ENCODE measurements at places on chromosomes 6 and 20.

DNA sequence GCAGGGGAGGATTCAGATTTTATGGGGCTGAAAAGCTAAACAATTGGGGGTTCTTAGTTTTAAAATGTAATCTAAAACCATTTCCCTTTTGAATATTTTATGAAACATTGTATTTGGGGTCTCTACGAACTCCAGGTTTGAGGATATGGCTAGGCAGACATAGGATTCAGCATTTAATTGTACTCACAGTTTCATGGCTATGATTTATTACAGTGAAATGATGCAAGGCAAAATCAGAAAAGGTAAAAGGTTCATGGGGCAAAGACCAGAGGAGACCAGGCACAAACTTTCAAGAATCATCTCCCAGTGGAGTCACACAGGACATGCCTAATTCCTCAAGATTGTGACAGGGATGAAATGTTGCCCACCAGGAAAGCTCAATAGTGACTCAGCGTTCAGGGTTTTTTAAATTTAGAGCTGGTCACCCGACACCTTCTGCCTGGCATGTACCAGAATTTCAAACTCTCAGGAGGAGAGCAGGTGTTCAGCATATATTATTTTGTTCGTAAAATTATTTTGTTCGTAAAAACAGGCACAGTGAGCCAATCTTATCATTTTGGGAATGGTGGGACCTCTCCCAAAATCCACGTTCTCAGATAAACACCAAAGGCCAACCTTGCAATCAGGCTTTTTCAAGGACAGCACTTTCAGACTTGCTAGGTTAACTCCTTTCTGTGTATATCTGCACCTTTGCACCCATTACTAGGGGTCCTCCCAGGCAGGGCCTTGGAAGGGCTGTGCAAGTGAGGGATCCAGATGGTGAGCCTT, 270.3 kb downstream of the NKAIN2 start:
- no peak for DNase-seq

GRCh38 chr6:144559865-144560593, 274.9 kb downstream of the UTRN start:
- DNase-seq = no peak

DNA sequence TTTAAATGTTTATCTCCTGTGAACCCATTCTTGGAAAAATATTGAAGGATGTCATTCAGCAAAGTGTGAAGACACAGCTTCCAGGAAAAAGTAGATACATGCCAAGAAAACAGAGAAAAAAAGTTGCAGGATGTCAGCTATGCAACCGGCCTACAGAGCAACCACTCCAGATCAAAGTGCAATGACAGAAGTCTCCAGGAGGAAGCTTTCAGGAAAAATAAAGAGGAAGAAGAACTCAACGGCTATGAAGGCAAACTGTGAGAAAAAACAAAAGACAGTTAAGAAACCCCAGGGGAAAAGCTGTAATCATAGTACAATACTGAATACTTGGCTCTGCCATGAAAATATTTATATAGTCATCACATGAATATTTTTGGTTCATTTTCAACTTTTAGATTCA, 30.6 kb downstream of the REPS1 start:
- DNase-seq = no peak

- no peak for DNase-seq
Measured at GRCh38 chr6:155701342-155701741, 245.7 kb upstream of the NOX3 start.

- DNase-seq = no peak
Measured at GRCh38 chr6:40796260-40797221, 209.4 kb upstream of the LRFN2 start.

DNA sequence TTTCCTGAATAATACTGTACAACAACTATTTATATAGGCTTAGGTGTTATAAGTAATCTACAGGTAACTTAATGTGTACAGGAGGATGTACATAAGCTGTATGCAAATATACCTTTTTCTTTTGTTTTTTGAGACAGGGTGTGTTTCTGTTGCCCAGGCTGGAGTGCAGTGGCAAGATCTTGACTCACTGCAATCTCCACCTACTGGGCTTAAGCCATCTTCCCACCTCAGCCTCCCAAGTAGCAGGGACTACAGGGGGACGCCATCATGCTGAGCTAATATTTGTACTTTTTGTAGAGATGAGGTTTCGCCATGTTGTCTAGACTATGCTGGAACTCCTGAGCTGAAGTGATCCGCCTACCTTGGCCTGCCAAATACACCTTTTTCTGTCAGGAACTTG, 191.7 kb upstream of the ZNF217 start:
- DNase-seq = no peak

DNA sequence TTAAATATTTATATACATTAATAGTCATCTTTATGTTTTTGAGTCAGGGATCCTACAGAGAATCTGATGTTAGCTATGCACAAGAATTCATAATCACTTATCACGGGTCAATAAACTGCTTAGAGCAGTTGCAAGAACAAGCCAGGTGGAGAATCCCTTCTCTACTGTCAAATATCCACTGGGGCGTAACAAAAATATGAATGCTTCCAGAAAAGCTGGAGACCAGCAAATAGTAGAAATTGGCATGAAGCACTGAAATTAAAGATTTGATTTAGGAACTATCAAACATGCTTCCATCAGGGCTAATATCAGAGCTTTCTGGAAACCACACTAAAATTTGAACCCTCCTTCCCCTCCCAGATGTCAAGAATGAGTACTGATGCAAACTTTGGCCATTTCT, 37.3 kb downstream of the ADGRG6 start:
- no peak for DNase-seq

DNA sequence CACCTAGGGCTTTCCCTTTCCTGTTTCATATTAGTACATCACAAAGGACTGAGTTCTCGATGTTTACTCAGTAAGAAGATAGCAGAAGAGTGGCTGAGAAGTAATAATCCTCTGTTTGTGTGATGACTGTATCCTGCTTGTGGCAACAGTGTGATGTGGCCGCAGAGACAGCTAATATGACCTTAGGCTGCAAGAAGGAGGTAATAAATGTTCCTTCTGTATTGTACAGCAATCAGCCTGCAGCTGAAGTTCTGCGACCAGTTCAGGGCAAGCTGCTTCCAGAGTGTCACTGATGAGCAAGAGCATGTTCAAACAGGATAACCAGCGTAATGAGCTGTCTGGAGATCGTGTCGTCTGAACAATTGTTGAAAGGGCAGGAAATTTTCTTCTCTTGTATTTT, 70.9 kb downstream of the OPN5 start:
- no peak for DNase-seq

DNA sequence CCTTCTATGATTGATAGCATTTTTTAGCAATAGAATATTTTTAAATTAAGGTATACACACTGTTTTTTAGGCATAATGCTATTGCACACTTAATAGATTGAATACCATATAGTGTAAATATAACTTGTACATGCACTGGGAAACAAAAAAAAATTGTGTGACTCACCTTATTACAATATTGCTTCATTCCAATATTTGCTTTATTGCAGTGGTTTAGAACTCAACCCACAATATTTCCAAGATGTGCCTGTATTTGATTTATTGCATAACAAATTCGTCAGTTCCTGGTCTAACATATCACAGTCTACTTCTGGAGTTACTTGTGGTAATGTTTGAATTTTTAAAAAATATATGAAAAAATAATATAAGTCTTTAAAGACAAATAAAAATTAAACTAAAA, 41.9 kb upstream of the DEFB112 start:
- no peak for DNase-seq

- peak; percentile 43 for DNase-seq
Measured at GRCh38 chr20:63966944-63967322, 2.8 kb downstream of the ZNF512B start.

GRCh38 chr6:159463119-159463829, 229.8 kb downstream of the SOD2 start:
- DNase-seq = no peak

- no peak for DNase-seq
Measured at GRCh38 chr6:5204376-5204775, 56.4 kb downstream of the LYRM4 start.

DNA sequence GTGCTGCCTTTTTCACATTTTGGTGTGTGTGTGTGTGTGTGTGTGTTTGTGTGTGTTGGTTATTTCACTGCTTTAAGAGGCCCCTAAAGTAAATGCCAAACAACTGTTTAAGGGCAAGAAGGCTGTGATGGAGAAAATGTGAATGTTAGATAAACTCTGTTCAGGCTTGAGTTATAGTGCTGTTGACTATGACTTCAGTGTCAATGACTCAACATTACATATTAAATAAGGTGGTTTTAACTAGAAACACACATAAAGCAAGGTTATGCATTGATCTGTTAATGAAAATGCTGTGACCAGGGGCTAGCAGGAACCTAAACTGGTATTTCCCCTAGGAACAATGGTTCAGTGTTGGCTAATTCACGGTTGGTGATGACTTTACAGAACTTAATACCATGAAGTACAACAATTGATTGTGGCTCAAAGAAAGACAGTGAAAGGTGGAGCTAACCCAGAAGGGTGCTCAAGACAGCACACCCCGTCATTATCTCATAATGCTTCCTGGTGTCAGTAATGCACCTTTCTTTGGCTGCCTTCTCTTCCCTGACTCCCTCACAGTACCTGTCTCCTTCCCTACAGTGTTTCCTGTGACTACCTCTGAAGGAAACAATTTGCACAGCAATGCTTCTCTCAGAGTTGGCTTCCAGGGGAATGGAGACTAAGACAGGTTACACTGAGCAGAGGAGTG, 116.1 kb downstream of the RIN2 start:
- DNase-seq = no peak

DNA sequence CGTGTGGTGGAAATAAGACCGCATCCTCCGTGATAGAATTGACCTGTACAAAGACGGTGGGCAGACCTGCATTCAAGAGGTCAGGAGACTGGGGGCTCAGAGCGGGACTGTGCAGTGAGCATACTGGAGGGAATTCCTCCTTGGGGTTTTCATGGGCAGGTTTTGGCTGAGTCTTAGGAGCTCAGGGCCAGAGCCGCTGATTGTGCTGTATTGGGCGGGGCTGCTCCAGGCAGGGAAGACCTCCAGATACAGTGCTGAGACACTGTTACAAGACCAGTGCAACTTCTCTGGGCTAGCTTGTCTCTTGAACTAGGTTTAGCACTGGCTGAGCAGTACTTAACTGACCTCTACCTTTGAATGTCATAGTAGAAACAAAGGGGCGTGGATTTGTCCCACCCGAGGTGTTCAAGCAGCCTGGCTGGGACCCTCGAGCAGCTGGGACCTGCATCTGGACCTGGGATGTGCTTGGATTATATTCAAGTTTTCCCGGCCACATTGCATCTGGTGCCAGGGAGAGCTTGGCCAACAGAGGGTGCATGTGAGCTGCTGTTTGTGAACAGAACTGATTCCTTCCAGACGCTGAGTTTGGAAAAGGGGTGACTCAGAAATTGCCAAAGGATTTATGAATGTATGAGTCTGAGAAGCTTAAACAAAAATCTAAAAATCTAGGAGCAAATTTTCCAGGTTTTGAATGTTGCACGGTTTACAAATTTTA, 33.4 kb upstream of the SLC22A1 start:
- peak; percentile 82 for DNase-seq
